ENCODE measurements at places on chromosomes 5 and 9.

DNA sequence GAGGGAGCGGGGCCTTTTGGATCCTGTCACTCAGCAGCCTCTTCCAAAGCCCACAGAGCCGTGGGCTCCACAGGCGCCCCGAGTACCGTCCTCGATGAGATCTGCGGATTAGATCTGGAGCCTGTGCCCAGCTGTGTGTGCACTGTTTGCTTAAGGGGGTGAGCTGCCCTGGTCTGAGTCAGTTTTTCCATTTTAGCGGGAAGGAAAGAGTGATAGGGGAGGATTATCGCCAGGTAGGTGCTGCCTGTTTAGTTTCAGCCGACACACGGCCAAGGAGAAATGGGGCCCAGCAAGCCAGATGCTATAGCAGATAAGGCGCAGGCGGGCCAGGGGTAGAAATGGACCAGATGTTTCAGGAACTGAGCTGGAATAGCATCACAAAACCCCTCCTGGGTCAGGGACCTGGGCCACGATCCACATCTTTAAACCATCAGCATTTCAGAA lies 18.1 kb downstream of the COL5A1 start:
- no peak for DNase-seq

- no peak for DNase-seq
Measured at GRCh38 chr9:27535701-27536118, 6.1 kb upstream of the MOB3B start.

GRCh38 chr5:111234125-111234524 lies 9.9 kb downstream of the CAMK4 start:
- no peak for DNase-seq

DNA sequence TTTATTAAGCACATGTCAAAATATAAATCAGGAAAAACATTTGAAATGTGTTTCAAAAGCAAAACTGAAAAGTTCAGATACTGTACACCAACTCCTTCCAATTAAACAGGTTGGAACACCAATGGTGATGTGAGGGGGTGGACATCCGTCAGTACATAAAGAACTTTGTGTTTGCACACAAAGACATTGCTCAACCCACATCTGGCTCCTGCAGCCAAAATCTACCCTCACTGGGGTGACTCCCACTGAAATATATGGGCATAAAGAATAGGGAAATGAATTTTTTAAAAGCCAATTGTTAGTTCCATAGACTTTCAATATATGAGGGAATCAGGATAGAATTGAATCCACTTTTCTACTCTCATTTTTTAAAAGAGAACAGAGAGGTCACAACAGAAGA lies 63.9 kb downstream of the MEGF9 start:
- DNase-seq: no peak

GRCh38 chr9:14822666-14823065 lies 87.6 kb downstream of the FREM1 start:
- no peak for DNase-seq

- no peak for DNase-seq
Measured at GRCh38 chr5:53343187-53343586, 137.2 kb upstream of the FST start.

DNA sequence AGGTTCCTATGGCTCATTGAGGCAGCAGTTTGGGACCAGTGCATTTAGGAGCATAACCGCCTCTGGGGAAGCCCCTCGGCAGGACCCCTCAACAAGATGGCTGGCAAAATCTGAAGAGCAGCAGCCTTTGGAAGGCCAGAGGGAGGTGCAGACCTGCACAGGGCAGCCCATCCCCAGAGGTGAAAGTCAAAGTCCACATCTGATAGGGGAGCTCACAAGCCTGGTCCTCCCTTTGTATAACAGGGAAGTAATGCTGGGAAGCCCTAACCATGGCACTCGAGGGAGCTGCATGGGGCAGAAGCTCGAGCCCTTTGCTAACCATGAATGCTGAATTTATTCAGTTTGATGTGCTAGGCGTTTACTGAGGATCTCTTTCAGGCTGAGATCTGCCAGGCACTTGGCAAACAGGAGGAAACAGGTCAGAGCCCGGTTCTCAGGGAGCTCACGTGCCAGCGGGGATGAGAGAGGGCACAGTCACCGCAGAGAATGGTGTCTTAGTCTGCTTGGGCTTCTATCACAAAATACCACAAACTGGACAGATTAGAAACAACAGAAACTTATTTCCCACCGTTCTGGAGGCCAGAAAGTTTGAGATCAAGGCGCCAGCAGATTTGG lies 114.1 kb downstream of the GABBR2 start:
- DNase-seq: no peak

GRCh38 chr5:174293481-174293880 lies 248.0 kb downstream of the NSG2 start:
- DNase-seq: no peak

GRCh38 chr5:168661593-168662485 lies 82.7 kb upstream of the PANK3 start:
- no peak for DNase-seq

DNA sequence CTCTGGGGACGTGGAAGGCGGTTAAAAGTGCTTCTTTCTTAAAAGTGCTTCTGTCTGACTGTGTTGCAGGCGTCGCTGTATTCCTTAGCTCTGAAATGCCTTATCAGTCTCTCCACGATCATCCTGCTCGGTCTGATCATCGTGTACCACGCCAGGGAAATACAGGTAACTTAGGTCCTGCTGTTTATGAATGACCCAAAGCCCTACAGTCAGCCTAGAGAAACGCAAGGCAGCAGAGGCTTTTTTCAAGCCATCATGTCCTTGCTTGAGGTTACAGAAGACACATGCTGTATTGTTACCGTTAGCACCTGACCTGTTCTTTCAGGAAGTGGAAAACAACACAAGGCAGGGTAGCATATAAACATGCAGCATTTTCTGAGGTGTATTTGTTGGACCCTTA lies 2.0 kb downstream of the KCNN2 start:
- no peak for DNase-seq

DNA sequence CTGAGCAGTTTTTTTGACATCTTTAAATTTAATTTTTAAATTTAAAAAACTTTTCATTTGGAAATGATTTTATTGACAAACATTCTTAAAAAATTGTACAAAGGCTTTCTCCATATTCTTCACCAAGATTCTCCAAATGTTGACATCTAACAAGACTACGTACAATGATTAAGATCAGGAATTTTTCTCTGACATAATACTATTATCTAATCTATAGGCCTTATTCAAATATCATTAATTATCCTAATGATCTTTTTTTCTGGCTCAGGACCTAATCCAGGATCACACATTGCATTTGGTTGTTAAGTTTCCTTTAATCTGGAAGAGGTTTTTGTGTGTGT lies 106.1 kb upstream of the OSMR start:
- no peak for DNase-seq

DNA sequence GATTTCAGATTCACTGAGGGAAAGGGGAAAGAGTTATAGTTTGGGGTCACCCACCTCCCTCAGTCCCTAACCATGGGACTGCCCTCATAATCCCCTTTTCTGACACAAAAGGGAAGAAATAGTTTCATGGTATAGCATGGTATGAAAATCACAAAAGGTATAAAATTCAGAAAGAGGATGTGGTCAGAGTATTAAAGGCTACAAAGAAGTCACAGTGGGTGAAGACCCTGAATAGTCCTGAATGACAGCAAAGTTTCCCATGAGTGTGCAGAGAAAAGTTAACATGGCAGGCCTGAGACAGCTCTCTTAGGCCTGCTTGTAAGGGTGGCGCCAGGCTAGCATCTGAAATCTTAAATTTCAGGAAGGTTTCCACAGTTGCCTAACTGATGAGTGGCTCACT lies 290.6 kb upstream of the ZNF608 start:
- DNase-seq: no peak

GRCh38 chr5:159792180-159792579 lies 124.1 kb upstream of the ADRA1B start:
- no peak for DNase-seq

DNA sequence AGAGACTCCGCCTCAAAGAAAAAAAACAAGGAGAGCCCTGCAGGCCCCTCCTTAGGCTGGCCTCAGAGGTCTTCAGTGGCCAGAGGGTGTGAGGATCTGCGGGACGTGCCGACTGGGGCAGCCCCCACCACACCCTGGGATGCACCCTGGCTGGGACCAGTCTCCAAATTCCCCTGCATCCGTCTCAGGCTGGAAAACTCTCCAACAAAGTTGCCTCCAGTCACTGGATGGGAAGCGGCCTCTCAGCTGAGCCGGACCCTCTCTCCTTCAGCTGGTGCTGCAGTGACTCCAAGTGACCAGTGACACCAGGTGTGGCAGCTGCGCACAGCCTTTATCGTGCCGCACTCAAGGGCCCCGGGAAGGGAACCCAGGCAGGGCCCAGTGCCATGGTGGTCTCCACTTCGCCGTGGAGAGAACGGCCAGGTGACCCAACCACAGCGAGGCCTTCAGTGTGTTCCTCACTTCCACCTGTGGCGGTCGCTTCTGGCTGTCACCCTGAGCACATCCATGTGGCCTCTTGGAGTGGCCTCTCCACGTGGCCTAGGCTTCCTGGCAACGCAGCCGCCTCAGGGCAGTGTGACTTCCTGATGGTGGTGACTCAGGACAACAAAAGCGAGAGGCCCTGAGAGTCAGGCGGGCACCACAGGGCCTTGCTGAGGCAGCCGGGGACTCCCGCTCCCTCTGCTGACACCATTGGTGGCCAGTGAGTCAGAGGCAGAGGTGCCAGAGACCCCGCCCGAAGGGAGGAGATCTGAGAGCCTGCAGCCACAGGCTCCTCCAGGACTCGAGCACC lies 19.3 kb upstream of the CAMSAP1 start:
- DNase-seq: no peak

DNA sequence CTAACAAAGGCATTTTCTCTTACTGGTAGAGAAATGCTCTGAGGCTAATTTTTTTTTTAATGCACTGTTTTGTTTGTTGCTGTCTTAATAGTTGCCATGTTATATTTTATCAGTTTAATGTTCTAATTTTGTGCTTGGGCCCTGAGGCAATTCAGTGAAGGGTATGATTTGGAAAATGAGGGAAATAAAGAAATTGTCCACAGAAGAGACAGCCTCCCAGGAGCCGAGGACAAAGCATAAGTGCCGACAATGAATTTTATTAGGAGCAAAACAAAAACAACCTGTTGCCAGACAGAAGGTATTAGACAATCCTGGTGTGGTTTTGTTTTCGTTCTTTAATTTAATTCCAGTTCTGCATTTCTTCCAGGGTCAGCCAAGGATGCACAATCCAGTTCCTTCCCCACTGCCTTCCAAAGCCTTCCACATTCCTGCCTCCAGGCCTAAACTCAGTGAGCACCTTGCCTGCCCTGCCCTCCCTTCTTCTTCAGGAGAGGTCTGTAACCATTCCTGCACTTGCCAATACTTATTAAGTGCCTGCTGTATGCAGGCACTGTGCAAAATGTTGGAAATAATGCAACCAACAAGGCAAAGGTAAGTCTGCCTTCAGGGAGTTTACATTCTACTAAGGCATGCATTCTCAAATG lies 4.3 kb upstream of the TCOF1 start:
- no peak for DNase-seq

DNA sequence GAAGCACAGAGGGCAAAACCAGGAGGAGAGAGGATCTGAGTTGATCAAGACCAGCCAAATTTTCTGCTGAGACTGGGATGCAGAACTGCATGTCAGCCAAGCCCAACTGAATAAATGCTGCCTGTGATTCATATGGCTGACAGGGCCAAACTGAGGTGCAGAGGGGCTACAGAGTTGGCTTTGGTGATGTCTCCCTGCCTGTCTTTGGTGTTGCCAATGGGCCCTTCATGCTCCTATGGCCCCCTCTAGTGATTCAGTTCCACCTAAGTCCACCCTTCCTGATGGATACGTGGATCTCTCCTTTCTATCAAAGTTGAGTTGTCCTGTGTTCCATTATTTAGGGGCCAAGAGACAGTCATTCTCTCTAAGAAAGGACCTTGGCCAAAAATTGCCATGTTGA lies 163.6 kb upstream of the TLE4 start:
- no peak for DNase-seq

- no peak for DNase-seq
Measured at GRCh38 chr9:137112564-137113384, 1.8 kb downstream of the DPP7 start.

DNA sequence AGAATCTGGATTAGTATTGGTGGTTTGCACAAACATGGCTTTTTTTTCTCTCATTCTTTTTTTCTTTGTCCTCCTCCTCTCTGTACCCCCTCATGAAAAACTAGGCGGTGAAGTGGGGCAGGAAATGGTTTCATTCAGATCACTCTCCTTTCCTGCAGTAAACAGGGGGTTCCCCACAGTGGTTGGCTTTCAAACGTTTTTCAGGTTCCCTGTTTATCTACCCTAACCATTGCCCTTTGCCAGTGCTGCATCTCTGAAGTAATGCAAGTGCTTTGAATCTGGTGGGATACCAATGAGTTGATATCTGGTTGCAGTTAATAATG lies 29.8 kb downstream of the NR4A3 start:
- DNase-seq: no peak

DNA sequence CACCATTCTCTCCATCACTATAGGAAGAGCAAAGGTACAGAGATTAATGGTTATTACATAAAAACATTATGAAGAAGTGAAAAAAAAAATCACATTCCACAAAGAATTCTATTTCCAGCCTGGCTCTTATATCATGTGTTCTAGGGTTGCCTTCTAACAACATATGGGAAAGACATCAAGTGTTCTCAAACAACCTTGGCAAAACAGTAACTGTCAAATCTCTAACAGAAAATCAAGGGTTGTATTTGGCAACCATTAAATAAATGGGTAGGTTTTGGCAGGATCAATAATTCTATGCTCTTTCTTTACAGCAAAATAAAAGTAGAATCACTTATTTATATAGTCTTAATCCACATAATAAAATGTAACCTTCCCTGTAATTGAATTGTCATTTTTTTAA lies 728.9 kb downstream of the MAT2B start:
- DNase-seq: no peak

- no peak for DNase-seq
Measured at GRCh38 chr9:69573651-69574050, 98.5 kb downstream of the APBA1 start.

GRCh38 chr9:93669116-93669957 lies 93.0 kb downstream of the PHF2 start:
- DNase-seq: no peak

DNA sequence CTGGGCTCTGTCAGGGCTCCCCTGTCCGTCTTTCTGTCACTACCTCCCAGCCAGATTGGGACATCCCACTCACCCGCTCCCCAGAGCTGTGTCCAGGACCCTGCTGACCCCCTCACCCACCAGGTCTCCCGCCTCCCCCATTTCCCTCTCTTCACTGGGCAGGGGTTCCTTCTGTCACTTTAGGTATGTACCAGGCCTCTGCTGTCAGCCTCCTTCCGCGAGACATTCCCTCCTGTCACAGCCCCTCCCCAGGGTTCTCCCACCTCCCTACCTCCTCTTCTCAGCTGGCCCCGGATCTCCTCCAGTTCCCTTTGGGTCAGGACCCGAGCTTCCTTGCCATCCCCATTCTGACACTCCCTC lies 488 bp downstream of the POLR1E start:
- no peak for DNase-seq

DNA sequence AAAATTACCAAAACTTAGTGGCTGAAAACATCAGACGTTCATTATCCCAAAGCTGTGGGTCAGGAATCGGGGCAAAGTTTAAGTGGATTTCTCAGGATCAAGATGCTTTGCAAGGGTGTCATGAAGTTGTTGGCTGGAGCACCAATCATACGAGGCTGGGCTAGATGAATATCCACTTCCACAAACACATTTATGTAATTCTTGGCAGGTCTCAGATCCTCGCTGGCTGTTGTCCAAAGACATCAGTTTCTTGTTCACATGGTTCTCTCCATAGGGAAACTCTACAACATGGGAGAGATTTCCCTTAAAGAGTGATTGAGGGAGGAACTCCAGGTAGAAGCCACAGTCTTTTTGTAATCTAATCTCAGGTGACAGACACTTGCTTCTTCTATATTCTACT lies 20.2 kb upstream of the CCDC192 start:
- no peak for DNase-seq
